ENCODE measurements at places on chromosomes 1 and 21.

DNA sequence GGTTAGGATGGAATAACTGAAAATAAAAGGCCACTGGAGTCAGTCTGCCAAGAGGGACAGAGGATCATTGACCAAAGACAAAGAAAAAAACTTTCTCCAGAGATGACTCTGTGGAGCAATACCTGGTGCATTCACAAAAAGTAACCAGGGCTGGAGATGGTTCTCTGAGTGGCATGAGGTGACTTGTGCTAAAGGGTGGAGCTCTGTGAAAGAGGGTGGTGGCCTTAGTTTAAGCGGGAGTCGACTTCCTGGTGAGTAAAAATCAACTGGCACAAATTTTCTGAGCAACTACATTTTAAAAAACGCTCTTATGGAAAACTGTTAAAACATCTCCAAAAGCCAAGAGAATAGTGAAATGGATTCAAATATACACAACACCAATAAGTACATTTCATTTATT is 10.0 kb downstream of the NHLH2 start:
- no peak for DNase-seq

- no peak for DNase-seq
Measured at GRCh38 chr1:155026588-155026987, 7.0 kb downstream of the DCST2 start.

DNA sequence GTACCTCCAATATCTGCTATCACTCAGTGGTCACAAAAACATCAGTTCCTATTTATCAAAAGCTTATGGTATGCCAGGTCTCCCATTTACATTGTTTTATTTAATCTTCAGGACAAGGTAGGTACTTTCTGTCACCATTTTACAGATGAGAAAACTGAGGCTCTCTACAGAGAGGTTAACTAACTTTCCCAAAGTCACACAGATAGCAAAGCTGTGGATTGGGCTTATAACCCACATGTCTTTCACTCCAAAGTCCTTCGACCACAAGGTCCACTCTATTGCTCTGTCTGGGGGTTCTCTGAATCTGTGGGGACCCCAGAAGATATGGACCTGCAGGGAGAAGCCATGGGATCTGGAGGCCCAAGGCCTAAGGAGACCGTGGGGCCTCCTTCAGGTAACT is 26.6 kb upstream of the EPS8L3 start:
- no peak for DNase-seq

DNA sequence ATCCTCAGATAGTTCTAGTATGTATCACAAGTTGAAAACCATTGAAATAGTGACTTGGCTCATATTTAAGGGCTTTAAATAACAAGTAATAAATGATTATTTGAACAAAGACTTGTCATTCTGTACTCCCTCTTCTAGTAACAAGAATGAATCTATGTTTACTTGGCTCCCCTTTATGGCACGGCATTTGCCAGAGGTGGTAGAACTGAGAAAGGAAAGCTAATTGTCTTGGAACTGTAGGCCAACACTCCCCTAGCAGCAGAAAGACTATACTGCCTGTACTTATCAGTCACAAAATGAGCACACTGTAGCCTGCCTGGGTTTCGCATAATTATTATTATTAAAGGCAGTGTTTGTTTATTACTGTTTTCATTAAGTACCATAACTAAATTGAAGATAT is 29.6 kb upstream of the SMYD2 start:
- DNase-seq: no peak

DNA sequence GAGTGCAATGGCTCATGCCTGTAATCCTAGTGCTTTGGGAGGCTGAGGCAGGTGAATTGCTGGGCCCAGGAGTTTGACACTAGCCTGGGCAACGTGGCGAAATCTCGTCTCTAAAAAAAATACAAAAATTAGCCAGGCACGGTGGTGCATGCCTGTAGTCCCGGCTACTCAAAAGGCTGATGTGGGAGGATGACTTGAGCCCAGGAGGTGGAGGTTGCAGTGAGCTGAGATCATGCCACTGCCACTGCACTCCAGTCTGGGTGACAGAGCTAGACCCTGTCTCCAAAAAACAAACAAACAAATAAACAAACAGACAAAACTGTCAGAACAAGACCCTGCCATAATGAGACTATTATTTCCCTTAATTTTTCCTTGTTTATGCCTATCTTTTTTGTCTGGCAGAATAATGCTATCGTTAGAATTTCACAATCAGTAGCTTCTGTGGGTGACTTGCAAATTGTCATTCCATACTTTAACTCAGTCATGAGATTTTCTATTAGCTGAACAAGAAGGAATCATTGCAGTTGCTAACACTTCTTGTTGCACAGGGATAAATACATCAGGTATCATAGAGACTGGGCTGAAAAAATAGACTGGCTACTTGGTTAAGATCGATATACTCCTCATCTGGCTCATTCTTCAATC is 7.5 kb upstream of the THEM4 start:
- no peak for DNase-seq

DNA sequence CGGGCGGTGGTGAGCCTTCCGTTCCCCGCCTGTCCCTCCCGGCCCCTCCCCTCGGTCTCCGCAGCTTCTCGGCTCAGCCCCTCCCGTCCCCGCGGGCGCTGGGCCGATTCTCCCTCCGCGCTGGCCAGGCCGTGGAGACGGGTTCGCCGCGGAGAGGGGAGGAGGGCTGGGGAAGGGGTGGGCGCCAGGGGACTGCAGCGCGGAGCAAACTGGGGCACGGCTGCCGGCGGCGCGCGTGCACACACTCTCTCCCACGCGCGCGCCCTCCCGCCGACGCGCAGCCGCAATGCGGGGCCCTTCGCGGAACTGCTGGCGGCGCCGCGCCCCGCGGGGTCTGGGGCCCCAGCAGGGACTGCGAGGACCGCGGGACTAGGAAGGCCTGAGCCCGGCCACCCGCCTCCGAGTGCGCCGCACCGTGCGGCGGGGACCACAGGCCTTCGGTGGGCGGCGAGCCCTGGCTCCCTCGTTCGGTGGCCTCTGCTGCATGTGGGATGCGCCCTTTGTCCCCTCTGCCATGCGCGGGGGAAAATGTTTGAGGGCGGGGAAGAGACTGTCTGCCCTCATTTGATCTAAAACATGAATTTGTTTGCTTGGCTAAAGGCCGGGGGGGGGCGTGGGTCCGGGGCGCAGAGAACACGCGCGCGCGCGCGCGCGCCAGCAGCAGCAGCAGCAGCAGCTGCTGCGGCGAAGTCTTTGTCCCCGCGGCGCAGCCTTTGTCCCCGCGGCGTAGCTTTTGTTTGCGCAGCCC is 90.7 kb upstream of the VAMP3 start:
- DNase-seq: peak; percentile 38
